Activated CD4-positive, CD25-positive, alpha-beta regulatory T cell (primary cell): ENCODE measurements at places on chromosomes 6 and 20.

DNA sequence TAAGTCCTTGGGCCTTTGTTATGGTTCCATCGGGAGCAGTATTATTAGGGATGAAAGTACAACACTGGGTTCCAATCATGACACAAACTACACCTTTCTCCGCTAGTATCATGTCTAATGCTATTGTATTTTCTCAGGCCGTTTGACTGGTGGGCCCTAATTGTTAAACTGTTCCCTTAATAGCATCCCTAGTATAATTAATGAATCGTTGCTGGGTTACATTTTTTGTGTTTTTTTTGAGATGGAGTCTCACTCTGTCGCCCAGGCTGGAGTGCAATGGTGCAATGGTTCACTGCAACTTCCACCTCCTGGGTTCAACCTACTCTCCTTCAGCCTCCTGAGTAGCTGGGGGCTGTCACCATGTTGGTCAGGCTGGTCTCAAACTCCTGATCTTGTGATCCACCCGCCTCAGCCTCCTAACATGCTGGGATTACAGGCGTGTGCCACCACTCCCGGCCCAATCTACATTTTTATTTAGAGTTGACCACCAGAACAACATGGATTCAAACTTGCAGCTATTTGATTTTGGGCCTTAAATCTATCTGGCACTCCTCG is 4.1 kb upstream of the ZNFX1 start:
- no peak for DNase-seq

DNA sequence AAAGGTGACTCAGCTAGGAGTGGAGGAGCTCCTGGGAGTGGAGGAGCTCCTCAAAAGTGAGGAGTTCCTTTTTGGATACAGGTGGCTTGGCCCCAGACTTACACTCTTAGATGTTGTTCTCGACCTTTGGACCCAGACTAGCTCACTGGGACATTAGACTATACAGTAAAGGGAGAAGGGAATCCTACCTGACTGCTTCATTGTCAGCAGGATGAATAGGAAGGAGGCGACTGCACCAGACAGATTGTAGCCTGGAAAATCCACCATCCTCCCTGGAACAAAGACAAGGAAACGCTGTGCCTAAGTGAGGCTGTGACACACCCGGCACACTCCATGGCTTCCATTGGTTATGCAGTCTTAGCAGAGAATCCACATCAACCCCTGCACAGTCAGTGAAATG is at the start of gene BTNL2:
Gene BTNL2, minus strand, starts transcription at position 325 of the 400 bp plus-strand sequence. Its CDS starts 58 bp downstream, at position 267.
- DNase-seq, result no peak

DNA sequence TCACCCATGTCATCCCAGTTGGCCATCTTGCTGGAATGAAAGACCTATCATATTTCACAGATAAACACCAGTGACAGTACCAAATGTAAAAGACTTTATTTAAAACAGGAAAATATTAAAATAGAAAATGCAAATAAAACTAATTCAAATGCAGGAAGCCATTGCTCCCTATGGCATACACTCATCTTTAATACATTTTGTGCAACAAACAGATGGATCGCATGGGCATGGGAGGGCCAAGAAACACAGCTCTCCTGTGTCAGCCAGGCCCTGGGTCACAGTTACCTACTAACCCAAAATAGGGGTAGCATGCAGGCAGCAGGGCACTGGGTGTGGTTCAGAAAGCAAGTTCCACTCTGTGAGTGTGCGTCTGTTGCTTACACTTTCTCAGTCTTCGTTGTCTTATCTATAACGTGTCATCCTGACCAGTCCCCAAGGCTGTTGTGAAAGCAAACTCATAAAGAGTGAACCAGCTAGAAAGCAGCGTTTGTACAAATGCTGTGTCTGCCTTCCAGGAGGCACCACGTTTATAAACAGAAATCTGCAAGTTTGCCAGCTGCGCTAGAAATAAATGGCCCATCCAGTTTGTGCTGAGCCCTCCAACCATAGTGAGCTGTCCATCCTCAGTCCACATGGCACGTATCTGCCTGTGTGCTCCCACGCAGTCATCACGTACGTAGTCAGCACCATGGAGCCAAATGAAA is 180.5 kb downstream of the SYNDIG1 start:
- DNase-seq, result no peak

GRCh38 chr20:63696628-63697356 is at the start of gene TNFRSF6B:
Gene TNFRSF6B (plus strand): TSS chr20:63696652. CDS start chr20:63696768, 116 bp downstream.
- no peak for DNase-seq

GRCh38 chr6:6409397-6410030 is 89.1 kb upstream of the F13A1 start:
- DNase-seq, result no peak

GRCh38 chr6:42522036-42522435 is 41.8 kb upstream of the UBR2 start:
- no peak for DNase-seq

- DNase-seq, result no peak
Observed at GRCh38 chr6:2582268-2582667, 168.5 kb downstream of the MYLK4 start.

GRCh38 chr6:97630604-97631003 is 347.6 kb upstream of the MMS22L start:
- DNase-seq, result no peak

GRCh38 chr6:62971976-62972658 is 239.2 kb upstream of the FKBP1C start:
- no peak for DNase-seq

- no peak for DNase-seq
Observed at GRCh38 chr20:33658510-33658909, 3.6 kb upstream of the C20orf144 start.

GRCh38 chr20:53918949-53919361 is 151.4 kb downstream of the BCAS1 start:
- DNase-seq, result no peak

DNA sequence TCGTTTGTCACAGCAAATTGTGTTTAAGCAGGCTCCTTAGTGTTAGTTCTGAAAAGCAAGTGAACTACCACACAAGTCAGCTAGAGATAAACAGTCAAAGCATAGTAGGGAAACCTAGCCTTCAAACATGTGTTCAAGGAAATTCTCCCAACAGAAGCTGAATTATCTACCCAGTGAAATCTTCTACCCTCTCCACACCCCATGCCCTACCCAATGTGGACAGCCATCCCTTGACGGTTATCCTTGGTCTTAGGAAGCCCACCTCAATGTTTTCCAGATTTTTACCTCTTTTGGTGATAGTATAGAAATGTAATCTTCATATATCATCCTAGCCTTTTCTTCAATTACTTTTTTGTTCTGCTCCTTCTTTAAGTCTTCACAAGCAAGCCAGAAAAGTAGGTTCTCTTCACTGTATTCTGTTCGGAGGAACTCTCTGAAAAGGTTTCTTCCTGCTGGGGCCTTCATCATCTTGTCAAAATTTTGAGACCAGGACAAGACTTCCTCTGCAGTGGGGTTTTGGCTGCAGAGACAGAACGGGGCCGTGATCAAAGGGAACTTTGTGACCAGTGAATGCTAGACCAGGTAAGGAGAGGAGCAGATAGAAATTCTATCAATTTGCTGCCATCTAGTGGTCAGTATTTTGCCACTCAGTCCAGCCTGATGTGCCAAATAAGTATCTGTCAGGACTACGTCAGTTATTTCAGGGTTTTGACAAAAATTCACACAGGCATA is 21.6 kb upstream of the MTRF1L start:
- no peak for DNase-seq

GRCh38 chr6:69881322-69882151 is 15.2 kb downstream of the COL19A1 start:
- no peak for DNase-seq

GRCh38 chr6:157548635-157549467 is 167.9 kb downstream of the ZDHHC14 start:
- DNase-seq, result no peak

DNA sequence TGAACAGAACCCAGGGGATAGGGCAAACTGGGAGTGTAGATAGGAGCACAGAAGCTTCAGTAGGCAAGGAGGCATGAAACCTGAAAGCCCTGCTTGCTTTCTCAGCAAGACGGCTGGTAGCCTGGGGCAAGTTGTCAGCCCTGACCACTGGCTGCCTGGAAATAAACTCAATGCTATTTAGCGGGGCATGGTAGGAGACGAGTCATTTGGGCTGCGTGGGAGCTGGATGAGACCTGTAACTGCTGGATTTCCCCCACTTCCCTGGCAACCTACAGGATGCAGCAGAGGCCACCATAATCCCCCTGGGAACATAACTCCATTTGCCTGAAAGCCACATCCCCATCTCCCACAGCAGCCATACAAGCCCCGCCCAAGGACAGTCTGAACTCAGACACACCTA is 332.6 kb upstream of the TBX18 start:
- no peak for DNase-seq

DNA sequence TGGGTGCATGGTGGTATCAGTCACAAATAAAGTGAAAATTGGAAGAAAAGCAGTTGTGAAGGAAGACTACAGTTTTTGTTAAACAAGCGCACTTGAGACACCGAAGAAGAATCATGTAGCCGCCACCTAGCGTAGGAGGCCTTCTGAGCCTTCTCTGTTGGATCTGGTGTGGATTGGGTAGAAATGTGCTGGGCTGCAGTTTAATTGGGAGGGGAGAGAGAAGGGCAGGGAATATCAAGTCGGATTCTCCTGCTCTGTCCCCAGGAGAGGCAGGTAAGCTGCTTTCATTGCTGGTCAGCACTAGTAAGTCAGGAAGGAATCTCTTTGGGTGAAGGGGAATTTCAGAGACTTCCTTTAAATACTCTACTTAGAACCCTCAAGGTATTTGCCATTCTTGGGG is 1.2 kb upstream of the FABP7 start:
- DNase-seq, result no peak

- no peak for DNase-seq
Observed at GRCh38 chr6:46507426-46507825, 16.2 kb upstream of the RCAN2 start.

- no peak for DNase-seq
Observed at GRCh38 chr6:150334790-150335783, 33.7 kb upstream of the IYD start.

DNA sequence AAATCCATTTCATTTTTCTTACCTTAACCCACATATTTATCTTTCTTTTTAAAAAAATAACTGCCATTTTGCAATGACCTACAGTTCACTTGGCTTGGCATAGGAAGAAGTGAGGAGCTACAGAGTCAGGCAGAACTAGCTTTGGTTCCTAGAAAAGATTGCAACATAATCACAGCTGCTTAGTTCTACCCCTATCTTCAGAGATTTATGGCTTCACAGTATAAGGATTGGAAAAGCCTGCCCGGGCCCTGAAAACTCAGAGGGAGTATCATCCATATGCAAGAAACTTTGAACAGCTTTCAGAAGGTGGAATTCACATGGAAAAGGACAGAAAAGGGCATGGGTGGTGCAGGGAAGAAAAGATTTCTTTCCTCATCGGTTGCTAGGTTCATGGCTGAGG is 774.3 kb upstream of the CHD6 start:
- DNase-seq, result no peak

- no peak for DNase-seq
Observed at GRCh38 chr6:105985816-105986632, 100.1 kb upstream of the PRDM1 start.

DNA sequence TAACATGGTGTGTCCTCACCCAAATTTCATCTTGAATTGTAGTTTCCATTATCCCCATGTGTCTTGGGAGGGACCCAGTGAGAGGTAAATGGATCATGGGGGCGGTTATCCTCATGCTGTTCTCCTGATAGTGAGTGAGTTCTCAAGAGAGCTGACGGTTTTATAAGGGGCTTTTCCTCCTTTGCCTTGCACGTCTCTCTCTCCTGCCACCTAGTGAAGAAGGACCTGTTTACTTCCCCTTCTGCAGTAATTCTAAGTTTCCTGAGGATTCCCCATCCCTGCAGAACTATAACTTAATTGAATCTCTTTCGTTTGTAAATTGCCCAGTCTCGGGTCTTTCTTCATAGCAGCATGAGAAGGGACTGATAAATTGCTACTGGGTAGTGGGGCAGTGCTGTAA is 789.3 kb downstream of the FRK start:
- DNase-seq, result no peak

DNA sequence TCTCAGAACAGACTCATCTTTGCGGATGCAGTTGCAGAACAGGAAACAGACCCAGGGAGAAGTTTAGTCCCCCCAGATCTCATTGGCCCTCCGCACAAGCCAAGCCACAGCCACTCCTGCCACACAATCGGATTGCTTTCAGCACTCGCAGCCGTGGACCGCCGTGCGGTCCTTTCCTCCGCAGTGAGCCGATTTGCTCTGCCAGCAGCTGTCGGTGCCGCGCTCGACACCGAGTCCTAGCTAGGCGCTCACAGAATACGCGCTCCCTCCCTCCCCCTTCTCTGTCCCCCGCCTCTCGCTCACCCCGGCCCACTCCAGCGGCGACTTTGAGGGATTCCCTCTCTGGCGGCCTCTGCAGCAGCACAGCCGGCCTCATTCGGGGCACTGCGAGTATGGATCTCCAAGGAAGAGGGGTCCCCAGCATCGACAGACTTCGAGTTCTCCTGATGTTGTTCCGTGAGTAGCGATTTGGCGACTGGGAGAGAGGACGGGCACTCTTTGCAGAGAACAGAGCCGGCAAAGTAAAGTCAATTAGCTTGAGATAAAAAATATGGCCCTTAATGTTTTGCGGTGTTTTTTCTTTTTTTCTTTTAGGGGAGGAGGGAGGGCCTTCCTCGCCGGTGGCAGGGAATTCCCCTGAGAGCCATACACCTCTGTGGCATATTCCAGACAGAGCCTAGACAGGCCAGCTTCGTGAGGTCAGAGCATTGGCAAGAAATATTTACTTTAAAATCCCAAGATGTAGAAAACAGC is at the start of gene LAMP5:
Gene LAMP5, plus strand, starts transcription at position 130 of the 753 bp plus-strand sequence. Its CDS starts 263 bp downstream, at position 393.
- no peak for DNase-seq

- no peak for DNase-seq
Observed at GRCh38 chr20:51420111-51420510, 122.4 kb downstream of the NFATC2 start.

GRCh38 chr20:20710443-20711315 is 1.8 kb downstream of the RALGAPA2 start:
- no peak for DNase-seq

DNA sequence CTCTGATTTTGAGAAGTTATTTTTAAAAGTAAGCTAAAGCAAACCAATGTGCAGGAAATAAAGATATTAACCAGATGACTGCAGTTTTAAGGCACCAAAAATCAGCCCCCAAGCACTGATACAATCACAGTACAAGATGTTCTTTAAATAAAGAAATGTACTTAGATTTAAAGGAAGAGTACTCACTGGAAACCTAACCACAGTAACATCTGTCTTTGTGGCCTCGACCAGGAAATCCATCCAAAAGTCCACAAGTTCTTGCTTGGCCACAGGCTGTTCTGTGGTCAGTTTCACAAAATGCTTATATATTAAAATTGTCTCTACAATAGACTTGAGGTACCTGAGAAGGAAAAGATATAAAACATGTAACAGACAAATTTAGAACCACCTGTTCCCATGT is 105.9 kb upstream of the MAP7 start:
- no peak for DNase-seq

- no peak for DNase-seq
Observed at GRCh38 chr6:100008857-100009256, 14.8 kb upstream of the MCHR2 start.
